CD4-positive, alpha-beta T cell (primary cell): ENCODE measurements at places on chromosomes 16 and 17.

DNA sequence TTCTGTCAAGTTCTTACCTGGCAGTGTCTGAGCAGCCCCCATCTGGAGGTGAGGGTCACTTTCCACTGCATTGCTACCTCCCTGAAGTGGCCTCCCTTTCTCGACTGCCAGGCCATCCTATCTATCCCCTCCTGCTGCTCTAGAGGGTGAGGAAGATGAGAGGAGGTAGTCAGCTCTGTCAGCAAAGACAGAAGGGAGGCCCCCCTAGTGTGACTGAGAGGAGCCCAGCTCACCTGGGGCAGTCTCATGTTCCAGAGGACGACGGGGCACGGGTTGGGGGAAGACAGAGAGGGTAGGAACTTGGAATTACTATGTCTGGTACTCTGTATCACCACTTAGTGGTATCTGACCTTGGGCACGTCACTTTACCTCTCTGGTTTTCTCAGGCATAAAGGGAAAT is 22.0 kb downstream of the MYO19 start:
- H3K27ac ChIP-seq, result no peak overlapping the region
- no peak for DNase-seq

GRCh38 chr17:9001559-9001958 is 19.8 kb upstream of the NTN1 start:
- no peak overlapping the region for H3K4me3 ChIP-seq
- H3K36me3 ChIP-seq, result no peaks in the 10 kb centered on the region
- DNase-seq, result no peak
- peaks cover 41% of the 10 kb centered on the region for H3K27me3 ChIP-seq
- peaks cover 25% of the 10 kb centered on the region for H3K4me1 ChIP-seq

DNA sequence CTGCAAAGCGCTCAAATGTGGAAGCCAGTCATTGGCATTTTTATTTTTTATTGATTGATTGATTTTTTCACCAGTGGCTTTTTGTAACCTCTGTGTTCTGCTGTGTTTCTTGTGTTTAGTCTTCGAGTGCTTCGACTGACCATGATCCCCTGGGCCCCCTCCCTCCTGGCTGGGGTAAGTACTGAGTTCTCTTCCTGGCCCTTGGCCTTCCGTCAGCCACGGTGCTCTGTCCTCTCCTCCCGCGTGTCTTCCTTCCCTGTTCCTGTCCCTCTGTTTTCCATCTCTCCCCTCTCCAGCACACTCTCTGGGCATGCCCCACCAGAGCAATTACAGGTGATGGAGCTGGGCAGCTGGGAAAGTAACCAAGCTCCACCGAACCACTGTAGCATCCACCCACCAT is 25.8 kb upstream of the CLEC18A start:
- no peaks in the 10 kb centered on the region for H3K27me3 ChIP-seq
- H3K4me3 ChIP-seq, result no peak overlapping the region
- H3K4me1 ChIP-seq, result no peaks in the 10 kb centered on the region
- no peak overlapping the region for H3K27ac ChIP-seq
- H3K36me3 ChIP-seq, result peaks cover 35% of the 10 kb centered on the region
- DNase-seq, result no peak

DNA sequence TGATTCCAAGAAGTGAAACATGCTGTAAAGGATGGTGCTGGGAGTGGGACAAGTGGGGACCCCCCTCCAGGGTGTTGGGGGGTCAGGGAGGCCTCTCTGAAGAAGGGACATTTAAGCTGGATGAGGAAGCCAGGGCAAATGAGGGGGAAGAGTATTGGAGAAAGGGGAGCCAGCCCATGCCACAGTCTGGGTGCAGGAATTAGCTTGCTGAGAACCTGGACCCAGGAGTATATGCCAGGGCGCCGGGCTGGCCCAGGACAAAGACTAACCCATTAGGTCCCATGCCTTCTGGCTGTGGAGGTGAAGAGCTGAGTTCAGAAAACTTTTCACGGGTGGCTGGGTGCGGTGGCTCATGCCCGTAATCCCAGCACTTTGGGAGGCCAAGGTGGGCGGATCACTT is 45.6 kb upstream of the PIK3R6 start:
- peaks cover 78% of the 10 kb centered on the region for H3K36me3 ChIP-seq
- no peak overlapping the region for H3K4me3 ChIP-seq

- H3K4me3 ChIP-seq, result no peak overlapping the region
- no peaks in the 10 kb centered on the region for H3K36me3 ChIP-seq
- no peak for DNase-seq
- no peak overlapping the region for H3K27ac ChIP-seq
These were observed 30.1 kb downstream of the DNAH9 start for GRCh38 chr17:11628374-11628773.

DNA sequence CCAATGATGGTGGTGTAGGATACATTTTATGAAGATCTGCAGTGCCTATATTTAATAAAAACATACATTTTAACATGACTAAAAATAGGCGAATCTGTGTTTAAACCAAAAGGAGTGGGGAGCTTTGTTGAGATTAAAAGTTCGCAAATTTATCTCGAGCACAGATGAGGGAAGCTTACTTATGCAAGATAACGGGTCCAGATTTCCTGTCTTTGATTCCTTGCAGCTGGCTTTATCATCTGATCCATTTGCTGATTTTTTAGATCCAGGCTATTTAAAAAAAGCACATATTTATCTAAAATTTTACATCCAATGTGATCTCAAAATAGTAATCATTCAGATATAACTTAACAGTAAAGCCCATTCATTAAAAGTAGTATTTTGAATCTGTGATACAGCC is 57.0 kb upstream of the INTS2 start:
- no peak overlapping the region for H3K27ac ChIP-seq
- no peak for DNase-seq
- H3K27me3 ChIP-seq, result no peaks in the 10 kb centered on the region
- H3K4me3 ChIP-seq, result no peak overlapping the region
- peaks cover 3% of the 10 kb centered on the region for H3K4me1 ChIP-seq

DNA sequence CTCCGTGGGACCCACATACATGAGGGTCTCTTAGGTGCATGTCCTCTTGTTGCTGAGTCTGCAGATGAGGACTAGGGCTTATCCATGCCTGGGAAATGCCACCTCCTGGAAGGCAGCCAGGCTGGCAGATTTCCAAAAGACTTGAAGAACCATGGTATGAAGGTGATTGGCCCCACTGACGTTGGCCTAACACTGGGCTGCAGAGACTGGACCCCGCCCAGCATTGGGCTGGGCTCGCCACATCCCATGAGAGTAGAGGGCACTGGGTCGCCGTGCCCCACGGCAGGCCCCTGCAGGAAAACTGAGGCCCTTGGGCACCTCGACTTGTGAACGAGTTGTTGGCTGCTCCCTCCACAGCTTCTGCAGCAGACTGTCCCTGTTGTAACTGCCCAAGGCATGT is 38.2 kb upstream of the IL21R start:
- no peak overlapping the region for H3K27ac ChIP-seq
- peaks cover 44% of the 10 kb centered on the region for H3K4me1 ChIP-seq
- peaks cover 49% of the 10 kb centered on the region for H3K36me3 ChIP-seq

- H3K4me1 ChIP-seq, result peaks cover 23% of the 10 kb centered on the region
- no peak overlapping the region for H3K27ac ChIP-seq
- peaks cover 57% of the 10 kb centered on the region for H3K36me3 ChIP-seq
- no peaks in the 10 kb centered on the region for H3K27me3 ChIP-seq
- no peak overlapping the region for H3K4me3 ChIP-seq
These were observed 5.8 kb downstream of the ESRP2 start for GRCh38 chr16:68230176-68230571.

DNA sequence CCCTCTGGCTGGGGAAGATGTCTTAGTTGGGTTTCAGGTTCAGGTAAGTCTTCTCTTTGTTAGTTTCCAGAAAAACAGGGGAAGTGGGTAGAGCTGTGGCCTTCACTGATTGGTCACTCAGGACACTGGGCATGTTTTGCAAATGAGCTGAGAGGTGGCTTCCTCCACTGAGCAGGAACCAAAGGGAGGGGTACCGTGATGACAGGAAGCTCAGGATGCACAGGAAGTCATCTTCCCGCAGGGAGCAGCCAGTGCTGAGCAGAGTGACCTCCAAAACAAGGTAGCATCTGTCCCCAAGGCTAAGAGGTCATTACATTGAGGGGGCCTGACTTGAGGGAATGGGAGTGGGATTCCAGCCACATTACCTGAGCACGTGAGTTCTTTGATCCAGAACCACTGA is 5.6 kb downstream of the NT5C start:
- no peaks in the 10 kb centered on the region for H3K27me3 ChIP-seq
- no peak for DNase-seq
- no peak overlapping the region for H3K4me3 ChIP-seq
- H3K27ac ChIP-seq, result no peak overlapping the region
- H3K4me1 ChIP-seq, result peaks cover 41% of the 10 kb centered on the region
- peaks cover 18% of the 10 kb centered on the region for H3K36me3 ChIP-seq

GRCh38 chr17:64055183-64056142 is 35.0 kb upstream of the ICAM2 start:
- peaks cover 69% of the 10 kb centered on the region for H3K4me1 ChIP-seq
- no peak for DNase-seq
- H3K27ac ChIP-seq, result no peak overlapping the region
- H3K27me3 ChIP-seq, result no peaks in the 10 kb centered on the region
- no peak overlapping the region for H3K4me3 ChIP-seq
